ENCODE measurements at places on chromosomes 3 and 15.

DNA sequence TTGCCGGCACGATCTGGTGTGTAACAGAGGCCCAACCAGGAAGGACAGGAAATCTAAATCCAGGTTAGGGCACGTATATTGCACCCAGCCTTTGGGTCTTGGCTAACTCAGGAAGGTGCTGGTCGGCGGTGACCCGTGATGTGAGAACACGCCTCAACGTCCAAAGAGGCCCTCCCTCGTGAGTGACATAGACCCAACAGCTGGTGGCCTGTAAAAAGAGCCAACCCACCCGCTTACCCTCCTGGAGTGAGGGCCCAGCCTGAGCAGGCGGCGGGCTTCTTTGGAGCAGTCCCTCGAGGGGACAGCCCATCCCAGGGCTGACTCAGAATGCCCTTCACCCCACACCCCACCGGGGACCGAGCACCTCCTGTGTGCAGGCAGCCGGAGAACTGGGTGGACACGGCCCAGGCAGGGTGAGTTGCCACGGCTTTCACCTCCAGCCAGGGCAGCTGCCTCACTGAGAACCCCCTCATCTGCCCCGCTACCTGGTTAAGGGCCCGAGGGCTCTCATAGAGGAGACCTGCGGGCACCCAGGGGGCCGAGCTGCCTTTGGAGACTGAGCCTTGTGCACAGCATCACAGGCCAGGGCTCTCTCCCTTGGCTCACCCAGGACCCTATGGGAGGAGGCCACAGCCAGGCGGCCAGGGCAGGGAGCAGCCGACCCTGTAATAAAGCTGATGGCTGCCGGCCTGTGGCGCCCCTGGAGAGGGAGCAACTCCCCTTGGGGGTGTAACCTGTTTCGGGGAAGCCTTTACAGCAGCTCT, 41.8 kb downstream of the ZNF710 start:
- no peak for DNase-seq

GRCh38 chr3:62237286-62237948, 135.9 kb downstream of the FEZF2 start:
- no peak for DNase-seq

GRCh38 chr3:106616556-106616955, 747.7 kb upstream of the CBLB start:
- no peak for DNase-seq

- DNase-seq: no peak
Observed at GRCh38 chr3:38595393-38595792, 54.1 kb downstream of the SCN5A start.

GRCh38 chr3:128585189-128585588, 65.4 kb downstream of the RPN1 start:
- no peak for DNase-seq

DNA sequence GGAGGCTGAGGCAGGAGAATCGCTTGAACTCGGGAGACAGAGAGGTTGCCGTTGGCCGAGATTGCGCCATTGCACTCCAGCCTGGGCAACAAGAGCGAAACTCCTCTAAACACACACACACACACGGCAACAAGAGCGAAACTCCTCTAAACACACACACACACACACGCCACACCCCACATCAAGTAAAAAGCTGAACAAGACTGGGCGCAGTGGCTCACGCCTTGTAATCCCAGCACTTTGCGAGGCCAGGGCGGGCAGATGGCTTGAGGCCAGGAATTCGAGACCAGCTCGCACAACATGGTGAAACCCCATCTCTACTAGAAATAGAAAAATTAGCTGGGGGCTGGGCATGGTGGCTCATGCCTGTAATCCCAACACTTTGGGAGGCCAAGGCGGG, 49.0 kb downstream of the HOMER2 start:
- DNase-seq: no peak

GRCh38 chr3:174156200-174156599, 702.9 kb upstream of the NAALADL2 start:
- no peak for DNase-seq

DNA sequence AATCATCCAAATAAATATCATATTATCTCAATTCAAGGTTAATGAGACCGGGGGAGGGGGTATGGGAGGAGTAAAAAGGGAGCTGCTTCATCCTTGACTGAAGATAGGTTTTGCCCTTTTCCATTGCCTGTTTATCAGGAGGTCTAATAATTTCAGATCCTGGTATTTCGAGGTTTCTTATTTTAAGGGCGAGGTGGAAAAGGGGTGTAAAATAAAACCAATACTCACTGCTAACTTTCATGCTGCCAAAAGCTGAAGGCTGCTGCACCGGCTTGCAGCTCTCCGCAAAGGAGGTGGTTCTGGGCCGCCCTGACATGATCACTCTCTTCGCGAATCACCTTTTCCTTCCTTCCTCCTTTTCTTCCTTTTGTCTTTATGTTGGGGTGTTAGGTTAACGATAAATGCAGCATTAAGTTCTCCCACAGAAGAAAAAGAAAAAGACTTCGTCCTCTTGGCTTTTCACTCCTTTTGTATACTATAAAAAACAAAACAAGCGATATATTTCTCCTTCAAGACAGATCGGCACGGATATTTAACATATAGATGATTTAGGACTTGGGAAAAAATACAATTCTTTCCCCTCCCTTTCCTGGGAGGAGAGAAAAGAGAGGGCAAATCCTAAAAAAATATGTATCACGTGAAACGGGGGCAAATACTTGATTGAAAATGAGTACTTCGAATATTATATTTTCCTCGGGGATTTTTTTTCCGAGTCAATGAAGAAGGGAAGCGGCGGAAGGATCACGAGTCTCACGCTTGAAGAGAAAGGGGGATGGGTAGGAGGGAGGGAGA, 932 bp downstream of the GSK3B start:
- no peak for DNase-seq

DNA sequence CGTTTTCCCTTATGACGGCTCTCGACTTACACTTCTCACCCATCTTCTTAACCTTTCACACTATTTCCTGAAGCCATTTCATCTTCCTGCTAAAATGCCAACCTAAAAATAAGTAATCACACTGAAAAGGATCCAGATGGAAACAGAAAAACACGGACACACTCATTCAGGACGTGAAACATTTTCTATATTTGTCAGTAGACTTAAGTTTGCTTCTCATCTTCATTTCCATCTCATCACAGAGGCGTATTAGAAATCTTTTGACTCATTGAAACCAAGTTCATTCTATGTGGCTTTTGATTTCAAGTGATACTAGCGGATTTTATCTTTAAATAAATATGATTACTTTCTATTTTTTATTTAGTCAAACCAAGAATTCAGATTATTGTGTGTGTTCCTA, 27.4 kb upstream of the DLG1 start:
- DNase-seq: no peak

Data from Caki2 (cell line).